ENCODE measurements at places on chromosomes 16 and 17.

DNA sequence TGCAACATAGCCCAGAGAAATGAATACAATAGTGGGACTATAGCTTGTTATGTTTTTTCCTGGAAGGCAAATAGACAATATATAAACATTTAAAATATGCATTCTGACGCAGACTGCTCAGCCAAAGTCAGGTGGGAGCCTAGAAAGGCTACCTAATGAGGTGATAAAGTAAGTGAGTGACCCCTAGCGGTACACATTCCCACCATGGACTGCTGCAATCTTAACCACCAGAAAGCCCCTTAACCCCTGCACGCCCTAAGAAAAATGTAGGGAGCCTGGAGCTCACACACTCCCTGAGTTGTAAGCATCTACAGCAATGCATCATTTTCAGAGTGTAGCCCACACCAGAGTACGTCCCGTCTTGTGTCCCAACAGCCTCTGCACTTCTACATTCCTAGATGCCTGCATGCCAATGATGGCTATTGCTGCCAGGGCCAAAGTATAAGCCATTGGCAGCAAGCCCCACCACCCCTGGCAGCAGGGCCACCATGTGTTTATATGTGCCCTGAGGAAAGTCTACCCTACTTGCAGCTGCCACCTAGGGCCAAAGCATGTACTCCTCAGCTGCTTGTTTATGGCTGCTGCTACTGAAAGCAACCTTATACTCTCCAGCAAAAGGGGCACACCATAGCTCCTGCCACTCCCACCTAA, 127.6 kb downstream of the KIF2B start:
- DNase-seq, result no peak

- no peak for DNase-seq
These were observed 38.2 kb downstream of the GRB2 start for GRCh38 chr17:75367312-75367711.

- DNase-seq, result no peak
These were observed 288.9 kb upstream of the C16orf82 start for GRCh38 chr16:26777821-26778220.

DNA sequence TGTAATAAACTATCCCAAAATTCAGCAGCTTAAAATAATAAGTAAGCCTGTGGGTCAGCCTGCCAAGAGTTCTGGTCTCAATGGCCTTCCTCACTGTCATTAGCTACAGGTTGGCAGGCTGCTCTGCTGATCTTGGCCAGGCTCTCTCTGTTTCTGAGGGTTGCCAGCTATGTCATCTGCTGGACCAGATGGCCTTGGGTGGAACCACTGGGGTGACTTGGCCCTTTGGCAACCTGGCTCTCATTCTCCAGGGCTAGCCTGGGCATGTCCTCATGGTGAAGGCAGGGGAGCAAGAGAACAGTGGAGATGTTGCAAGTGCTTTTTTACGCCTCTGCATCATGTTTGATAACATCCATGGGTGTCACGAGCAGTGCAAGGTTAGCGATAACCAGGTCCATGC, 13.9 kb downstream of the ITGAM start:
- no peak for DNase-seq

DNA sequence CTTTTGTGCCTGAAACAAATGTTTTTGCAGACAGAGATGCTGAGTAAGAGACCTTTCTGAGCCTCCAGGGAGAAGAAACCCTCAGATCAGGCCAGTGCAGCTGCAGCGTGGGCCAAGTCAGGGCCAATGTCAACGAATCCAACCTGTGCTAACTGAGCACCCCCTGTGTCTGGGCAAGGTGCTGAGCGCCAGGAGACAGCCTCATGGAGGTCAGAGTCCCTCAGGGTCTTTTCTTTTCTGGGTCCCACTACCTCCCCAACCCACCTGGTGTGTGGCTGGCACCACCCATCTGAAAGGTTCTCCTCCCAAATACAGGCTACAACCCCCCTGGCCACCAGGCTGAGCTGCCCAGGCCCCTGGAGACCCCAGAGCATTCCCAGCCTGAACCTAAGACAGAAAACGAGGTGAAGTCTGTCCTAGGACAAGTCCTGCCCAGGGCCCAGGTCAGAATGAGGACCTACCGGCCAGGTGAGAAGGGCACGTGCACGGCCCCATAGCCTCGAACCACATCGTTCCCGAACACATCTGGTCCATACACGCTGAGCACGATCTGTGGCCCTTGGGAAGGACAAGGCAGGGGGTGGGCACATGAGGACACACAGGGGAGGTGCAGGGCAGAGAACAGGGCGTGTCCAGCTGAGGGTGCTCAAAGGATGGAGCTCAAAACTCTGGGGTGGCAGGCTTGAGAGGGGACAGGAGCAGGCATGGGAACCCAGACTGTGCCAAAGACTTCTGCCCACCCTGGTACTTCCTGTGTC, 15.0 kb downstream of the B9D1 start:
- DNase-seq, result no peak

DNA sequence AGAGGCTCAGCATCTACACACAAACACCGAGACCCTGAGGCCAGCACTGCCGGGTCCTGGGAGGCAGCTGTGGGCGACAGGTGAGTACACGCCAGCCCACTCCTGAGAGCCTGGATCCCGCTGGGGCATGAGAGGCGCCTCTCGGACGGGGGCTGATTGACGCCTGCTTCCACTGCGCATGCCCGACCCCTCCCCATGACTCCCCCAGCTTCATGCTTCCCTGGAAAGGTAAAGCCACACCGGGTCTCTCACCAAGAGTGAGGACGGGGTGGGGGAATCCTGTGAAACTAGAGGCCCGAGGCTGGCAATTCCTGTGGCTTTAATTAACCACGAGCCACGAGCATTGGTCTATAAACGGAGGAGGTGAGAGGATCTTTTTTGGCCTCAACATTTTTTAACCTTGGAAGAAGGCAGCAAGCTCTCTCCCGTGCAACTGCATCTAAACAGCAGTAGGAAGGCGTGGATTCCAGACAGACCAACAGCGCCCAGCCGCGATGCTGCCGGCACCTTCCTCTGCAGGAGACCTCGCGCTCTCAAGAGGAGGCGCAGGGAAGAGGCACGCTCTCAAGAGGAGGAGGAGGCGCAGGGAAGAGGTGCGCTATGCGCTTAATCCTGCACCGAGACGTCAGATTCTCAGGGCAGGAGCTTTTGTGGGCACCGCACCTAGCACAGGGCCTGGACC, 71.8 kb upstream of the METRNL start:
- DNase-seq, result no peak

DNA sequence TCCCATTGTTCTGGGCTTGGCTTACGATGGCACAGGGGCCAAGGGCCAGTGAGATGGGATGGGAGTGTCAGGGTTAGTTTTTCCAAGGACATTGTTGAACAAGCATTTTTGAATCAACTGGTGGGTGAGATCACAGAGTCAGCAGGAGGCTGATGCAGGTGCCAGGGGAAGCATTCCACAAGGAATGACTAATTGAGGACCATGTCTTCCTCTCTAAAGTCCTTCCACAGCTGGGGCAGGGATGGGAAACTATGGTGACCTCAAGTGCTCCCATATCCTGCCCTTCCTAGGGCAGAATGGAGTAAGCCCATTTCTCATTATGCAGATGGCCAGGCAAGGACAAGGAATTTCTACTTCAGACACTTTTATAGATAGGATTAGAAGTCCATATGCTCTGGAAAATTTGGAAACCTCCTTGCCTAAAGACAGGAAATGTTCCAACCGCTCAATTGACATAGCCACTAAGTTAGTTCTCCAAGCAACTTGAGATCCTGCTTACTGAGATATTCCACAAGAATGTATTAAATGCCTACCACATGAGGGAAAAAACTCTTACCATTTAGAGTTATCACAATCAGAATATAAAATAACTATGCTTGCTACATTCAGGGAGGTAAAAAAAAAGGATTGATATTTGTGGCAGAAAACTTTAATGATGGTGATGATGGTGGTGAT, 21.2 kb upstream of the ENGASE start:
- no peak for DNase-seq

DNA sequence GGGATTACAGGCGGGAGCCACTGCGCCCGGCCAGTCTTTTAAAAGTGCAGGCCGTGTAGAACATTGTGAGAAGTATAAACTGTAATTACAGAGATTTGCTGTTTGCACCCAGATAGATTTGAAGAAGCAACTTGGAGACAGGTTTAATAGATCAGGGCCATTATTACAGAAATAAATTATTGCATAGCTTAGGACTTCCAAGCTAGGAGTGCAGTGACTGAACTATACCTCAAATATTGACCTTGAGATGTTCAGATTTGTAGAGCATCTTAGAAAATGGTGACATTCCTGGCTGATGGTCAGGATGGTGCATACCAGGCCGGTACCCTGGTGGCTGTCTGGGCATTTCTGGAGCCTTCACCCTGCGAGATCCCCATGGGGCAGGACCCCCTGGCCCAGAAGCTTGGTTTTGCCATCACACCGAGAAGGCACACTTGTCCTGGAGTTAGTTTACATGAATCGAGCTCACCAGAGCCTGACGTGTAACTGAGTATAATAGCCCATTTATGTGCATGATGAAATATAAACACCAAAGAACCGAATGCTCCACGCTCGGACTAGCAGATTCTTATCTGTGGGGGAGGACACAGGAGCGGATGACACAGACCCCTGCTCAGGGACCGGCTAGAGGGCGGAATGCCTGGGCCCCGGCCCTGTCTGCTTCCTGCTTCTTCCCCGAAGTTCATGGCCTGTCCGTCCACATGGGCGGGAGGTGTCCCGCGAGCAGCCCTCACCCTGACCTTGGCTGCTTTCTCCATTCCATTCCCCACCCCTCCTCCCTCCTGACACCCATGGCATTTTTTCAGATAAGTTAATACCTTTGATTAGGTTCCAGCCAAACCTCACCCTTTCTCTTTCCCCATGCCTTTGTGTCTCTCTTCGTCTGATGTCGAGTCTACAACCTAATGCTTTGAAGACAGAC, 32.1 kb downstream of the CCDC40 start:
- no peak for DNase-seq

- no peak for DNase-seq
These were observed 542 bp downstream of the ZNF764 start for GRCh38 chr16:30557707-30557956.
